ENCODE measurements at places on chromosomes 2 and 18.
A peak's percentile ranks its signal among the peaks of the same experiment; 100 is the strongest.

DNA sequence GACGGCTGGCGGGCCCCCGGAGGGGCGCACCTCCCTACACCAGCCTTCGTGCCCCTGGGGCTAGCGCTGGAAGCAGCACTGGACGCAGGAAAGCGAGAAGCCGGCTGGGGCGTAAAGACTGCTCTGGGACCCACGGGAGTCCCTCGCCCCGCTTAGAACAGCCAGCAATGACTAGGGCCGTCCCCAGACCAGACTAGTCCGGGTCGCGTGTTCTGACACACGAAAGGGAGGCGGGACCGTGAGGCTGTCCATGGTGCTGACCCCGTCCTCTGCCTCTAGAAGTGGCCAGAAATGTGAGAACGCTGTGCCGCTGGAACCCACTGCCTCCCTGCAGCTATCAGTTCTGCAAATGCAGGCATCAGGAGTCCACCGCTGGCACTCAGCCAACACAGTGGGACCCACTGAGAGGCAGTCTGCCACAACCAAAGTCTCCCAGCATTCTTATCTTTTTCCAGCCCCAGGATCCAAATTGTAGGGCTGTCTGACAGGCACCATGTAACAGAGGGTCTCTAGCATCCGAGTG lies at the start of gene UCN:
TSS of gene UCN (minus strand) at position 87 of the 523 bp plus-strand sequence. CDS start 550 bp downstream, outside the sequence.
- DNase-seq = no peak

DNA sequence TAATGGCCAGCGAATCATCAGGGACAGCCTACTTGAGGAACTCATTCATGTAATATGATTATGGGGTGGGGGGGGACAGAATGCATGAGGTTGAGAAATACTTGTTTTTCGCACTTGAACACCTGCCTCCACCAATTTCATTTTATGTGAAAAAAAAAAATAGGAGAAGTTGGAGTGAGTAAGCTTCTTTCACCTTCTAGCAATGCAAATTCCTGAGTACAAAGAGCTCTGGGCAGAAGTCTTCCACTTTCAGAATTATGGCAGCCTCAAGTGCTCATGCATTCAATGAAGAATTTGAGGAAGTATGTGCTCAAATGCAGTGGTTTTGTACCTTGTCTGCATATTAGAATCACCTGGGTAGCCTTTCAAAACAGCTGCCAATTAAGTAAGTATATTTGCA lies 40.1 kb upstream of the GPD2 start:
- DNase-seq = peak; percentile 81

GRCh38 chr18:72174972-72175649 lies 369.0 kb downstream of the CBLN2 start:
- no peak for DNase-seq

GRCh38 chr2:199979832-199980628 lies 24.6 kb downstream of the MAIP1 start:
- peak; percentile 79 for DNase-seq

DNA sequence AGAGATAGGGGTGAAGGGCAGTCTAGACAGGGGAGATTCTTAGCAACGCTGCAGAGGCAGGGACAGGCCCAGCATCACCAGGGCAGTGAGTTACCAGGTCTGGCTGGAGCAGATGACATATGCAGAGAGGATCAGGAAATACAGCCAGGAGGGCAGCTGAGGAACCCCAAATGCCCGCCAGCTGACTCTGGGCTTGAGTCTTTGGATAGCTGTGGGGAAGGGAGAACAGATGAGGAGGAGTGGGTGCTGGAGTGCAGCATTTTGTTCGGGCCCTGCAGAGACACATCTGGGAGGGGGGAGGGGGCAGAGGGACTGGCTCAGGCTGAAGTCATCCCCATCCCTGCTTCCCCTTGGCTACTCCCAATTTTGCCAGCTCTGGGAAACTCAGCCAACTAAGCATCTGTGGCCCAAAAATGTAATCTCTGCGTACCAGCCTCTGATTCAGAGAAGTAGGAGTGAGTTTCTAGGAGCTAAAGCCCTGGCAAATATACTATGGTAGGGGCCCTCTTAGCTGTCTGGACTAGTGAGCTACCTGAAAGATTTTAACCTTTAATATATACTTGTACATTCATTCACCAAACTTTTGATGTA lies 214.5 kb downstream of the ZBTB7C start:
- no peak for DNase-seq

DNA sequence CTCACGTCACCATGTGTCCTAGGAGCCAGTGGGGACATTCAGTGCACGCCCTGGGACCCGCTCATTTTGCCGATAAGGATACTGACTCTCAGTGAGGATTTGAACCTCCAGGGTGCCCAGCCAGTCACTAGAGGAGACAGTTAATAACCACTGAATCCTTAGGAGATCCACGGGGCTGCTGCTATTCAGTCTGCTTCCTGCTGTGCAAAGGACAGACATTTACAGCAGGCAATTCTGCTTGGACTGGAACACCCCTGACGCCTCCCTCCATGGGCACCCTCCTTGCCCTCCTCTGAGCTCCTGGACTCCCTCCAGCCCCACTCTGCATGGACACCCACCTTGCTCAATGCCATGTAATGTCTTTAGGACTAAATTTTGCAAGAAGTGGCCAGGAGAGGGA lies 265.5 kb downstream of the EIPR1 start:
- DNase-seq = no peak

DNA sequence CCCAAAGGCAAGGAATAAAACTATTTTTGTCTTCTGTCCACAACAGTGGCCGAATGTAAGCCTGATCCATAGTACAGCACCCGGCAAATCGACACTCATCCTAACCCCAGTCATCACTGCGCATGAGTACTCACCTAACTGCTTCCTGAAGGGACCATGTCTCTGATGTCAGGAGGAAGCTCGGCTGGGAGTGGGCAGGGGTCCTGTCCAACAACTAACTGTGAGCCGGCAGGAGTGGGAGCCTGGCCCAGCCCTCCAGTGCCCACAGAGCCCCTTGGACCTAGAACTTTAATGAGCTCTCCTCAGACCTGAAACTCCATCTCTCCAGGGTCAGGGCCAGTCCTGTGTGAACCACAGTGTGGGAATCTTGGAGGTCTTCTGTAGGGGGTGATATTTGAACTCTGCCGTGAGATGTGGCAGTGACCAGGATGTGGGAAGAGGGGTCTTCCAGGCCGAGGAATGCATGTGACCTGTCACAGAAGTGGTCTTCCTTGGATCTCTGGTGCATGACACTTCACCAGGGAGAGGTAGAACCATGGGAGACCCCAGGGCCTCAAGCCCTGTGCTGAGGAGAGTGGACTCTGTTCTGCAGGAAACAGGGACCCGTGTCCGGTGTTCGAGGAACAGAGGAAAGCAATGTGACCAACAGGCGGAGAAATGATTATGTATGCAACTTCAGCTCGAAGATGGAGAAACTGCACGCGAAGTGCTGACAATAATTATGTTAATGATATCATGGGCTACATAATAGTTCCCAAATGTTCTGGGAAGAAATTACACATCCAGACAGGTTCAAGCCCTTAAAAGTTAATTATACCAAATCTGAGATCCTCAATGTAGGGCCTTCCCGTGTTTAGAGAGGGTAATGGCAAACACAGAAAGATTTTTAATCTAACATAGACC lies 240.1 kb upstream of the HDAC4 start:
- DNase-seq = no peak

- DNase-seq = no peak
Measured at GRCh38 chr2:18650221-18650620, 60.9 kb upstream of the NT5C1B start.

DNA sequence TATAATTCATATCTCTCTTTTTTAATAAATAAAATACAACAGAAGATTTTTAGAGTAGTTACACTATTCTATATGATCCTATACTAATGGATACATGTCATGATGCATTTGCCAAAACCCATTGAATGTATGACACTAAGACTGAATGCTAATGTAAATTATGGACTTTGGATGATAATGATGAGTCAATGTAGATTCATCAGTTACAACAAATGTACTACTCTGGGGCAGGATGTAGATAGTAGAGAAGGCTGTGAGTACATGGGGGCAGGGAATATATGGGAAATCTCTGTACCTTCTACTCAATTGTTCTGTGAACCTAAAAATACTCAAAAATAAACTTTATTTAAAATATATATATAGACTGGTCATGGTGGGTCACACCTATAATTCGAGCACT lies 45.6 kb upstream of the NEDD4L start:
- no peak for DNase-seq

DNA sequence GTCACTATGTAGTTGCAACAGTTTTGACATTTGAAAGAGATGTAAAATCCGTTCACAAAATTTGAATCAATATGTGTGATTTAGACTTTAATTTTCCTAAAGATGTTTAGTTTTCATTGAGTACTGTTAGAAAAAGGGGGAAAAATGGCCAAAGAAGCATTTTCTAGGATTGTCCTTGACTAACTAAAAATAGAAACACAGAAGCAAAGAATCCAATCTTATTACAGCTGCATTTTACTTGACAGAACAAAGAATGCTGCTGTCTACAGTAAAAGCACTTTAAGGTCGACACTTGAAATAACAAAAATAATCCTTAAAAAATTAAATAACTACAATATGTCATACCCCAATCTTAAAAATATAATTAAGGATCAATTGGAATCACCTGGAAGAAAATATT lies 48.9 kb downstream of the FRZB start:
- DNase-seq = no peak

DNA sequence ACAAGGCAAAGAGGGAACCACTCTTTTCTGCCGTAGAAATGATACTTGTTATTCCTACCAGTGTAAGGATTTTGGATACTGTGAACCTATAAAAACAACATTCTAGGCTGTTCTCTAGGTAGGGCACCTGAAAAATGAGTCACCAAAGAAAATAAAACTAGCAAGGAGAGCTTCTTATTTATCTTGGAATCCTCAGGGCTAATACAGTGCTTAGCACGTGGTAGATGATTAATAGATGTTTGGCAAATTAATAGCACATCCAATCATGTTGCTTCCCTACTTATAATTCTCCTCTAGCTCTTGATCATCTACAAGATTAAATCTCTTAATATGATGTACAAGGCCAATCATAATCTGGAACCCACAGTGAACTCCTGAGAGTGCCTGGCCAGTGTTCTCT lies 73.1 kb downstream of the AAK1 start:
- DNase-seq = no peak

DNA sequence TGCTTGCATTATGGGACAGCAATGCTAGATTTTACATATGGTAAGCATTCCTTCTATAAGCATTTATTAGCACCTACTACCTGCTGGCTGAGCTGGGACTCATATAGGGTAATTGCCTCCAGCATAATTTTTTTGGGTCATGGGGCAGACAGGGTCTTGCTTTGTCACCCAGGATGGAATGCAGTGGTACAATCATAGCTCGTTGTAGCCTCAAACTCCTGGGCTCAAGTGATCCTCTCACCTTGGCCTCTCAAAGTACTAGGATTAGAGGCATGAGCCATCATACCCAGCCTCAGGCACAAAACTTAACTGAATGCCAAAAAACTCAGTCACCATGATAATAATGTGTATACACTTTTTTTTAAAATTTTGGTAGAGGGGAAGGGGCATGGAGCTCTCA lies 35.3 kb downstream of the TMEM237 start:
- DNase-seq = no peak

DNA sequence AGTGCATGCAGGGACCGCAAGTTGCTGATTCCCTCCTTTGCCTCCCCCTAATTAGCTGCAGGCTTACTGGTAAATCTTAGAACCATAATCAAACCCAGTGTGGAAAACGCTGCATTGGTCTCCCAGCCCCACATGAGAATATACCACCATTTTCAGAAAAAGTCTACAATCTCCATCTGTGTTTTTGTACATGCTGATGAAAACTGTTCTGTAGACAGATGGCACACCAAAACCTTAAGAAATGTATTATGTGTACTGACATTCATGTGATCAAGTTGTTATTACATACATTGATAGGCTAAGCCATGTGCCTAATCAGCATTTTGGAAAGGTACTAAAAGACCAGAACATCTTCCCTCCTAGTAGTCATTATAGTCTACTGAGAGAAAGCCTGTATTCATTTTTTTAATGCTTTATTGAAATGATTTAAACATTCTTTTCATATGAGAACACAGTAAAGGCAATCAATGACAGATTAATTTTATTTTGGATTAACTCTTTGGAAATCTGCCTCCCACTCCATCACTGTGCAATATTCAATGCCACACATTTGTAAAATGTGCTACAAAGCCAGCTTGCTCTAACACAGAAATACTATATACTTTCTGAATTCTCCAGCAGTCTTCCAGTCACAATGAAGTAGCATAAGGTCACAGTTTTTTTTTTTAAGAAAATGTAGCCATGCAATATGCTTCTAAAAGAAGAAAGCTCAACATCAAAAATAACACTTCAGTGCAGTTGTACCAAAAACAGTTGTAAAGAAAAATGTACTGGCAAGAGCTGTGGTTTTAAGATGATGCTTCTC lies 1.8 kb upstream of the CRYGA start:
- no peak for DNase-seq

DNA sequence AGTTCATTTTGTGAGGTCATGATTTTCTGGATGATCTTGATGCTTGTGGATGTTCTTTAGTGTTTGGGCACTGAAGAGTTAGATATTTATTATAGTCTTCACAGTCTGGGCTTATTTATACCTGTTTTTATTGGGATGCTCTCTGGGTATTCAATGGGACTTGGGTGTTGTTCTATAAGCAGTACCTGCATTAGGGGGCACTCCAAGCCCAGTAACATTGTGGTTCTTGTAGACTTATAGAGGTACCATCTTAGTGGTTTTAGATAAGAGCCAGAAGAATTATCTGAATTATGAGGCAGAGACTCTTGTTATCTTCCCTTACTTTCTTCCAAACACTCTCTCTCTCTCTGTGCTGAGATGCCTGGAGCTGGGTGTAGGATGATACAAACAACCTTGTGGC lies 470.0 kb downstream of the PIK3C3 start:
- DNase-seq = no peak

DNA sequence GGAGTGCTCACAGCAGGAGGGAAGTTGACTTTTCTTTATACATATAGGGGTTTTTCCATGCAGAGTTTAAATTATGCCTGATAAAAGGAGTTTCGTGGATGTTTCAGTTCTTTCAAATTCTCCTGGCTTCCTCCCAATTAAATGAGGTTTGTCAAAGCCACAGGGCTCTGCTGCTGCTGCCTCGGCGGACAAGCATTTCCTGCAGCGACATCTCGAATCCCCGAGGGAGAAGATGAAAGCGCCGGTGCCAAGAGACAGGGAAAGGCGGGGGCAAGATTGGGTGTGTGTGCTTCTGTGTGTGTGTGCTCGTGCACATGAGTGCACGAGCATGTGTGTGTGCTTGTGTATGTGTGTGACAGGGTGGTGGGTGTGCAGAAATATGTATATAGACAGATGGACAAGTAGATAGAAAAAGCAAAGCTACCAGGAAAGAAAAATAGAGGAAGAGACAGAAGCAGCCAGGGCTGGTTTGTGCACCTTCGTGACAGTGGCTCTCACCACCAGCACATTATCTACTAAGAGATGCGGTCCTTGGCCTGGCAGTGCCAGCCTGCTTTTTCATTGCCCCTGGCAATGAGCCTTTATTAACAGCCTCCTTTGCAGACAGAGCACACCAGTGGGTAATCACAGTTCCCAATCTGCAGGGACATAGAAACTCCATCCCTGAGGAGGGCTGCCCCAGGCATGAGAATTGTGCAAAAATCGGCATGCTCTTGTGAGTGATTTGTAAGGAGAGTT lies 76.2 kb downstream of the CDK15 start:
- no peak for DNase-seq

All from inflammatory macrophage treated with lipopolysaccharide for 4 hours (primary cell).